ENCODE measurements at places on chromosomes 1 and 21.

DNA sequence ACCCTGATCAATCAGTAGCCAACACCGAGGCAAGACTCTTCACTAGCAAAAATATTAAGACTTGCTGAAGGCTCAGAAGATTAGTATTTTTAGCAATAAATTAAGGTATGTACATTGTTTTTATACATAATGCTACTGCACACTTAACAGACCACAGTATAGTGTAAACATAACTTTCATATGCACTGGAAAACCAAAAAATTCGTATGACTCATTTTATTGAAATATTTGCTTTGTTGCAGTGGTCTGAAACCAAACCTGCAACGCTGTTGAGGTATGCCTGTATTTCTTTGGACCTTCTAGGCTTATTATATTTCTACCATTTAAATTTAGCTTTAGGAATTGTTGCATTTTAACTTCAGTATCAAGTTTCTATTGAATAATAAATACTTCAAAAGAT lies 65.8 kb upstream of the BCL9 start:
- DNase-seq: no peak

DNA sequence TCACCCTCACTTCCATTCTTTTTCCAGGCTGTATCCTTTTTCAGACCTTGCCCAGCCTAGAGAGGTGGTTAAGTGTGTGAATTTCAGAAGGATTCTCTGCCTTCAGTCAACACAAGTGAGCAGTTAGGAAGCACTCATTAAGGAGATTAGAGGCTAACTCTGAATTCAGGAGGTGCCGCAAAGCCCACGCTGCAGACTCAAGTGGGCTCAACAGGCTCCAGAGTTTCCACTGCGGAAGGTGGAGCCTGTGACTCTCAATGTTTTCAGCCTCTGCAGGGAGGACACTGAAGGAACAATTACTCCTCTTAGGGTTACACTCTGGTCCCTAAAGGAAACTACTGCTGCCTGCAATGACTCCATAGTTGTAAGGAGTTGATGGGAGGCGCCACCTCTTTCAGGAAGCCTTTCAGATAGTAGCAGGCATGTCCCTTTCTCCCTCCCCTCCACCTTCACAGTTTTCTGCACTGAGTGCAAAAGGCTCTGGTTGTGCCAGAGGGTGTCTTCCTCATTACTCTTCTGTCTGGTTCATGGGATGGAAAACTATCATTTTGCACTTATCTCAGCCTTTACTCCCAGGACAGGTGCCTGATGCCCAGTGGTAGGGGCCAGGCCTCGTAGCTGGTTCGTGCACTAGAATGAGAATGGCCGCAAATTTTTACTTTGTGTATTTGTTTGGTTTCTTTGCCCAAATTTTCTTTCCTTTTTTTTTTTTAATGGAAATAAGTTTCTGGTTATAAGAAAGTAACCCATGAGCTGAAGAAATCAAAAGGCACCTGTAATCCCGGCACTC lies 55.2 kb upstream of the SELENON start:
- no peak for DNase-seq

DNA sequence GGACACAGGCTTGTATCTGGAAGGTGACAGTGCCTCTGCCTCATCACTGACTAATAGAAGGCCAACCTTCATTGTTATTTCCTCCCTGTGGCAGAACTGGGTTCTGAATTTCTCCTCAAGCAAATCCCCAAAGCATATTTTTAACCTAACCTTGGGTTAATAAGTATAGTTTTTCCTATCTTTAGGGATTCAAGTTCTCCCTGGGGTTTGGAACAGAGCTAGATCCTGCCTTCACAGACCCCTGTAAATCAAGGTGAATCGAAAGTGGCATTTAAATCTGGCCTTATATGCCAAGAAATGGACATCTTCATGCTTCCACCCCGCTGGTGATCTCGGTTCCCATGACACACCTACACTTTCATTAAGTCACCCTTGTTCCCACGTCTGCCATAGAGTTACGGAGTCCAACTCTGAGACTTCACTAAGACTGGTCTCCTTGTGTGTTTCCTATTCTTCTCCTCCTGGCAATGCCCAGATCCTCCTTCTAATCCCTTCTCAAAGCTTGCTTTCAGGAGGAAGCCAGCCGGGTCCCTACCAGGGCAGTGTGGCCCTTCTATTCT lies 4.3 kb upstream of the CHI3L2 start:
- no peak for DNase-seq

GRCh38 chr21:14850394-14850793 lies 214.4 kb downstream of the NRIP1 start:
- DNase-seq: no peak

GRCh38 chr21:41647806-41648561 lies 118.9 kb downstream of the RIPK4 start:
- no peak for DNase-seq

DNA sequence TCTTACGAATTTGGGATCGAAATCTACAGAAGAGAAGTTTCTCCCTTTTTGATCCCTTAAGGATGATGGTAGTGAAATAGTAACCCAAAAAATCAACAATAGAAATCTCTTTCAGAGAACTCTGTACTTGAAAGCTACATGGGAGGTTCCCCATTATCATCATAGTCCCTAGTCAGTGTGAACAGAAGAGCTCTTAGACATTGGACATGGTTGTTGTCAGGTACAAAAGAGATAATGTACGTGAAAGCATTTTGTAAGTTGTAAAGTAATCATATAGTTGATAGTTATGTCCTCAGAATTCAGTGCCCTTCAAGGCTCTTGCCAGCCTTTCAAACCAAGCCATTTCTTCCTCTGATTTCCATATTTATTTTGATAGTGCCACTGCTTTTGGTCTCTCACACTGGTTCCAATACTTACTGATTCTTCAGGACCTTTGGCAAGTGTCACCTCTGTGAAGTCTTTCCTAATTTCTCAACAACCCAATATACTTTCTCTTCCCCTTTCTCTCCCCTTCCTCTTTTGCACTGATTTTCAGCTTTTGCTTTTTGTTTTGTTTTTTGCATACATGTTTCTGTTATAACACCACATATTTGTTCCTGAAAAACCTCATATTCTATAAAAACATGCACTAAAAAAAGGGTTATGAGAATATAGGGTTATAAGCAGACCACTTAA lies 22.4 kb downstream of the VPS45 start:
- DNase-seq: no peak

- DNase-seq: no peak
These were observed 377.8 kb downstream of the USH2A start for GRCh38 chr1:216045400-216045799.

- DNase-seq: no peak
These were observed 57.8 kb downstream of the EPB41 start for GRCh38 chr1:28971980-28972771.

GRCh38 chr1:6365047-6365446 lies 28.5 kb downstream of the ACOT7 start:
- no peak for DNase-seq

GRCh38 chr1:99672530-99673213 lies 26.8 kb downstream of the PALMD start:
- DNase-seq: no peak

- DNase-seq: no peak
These were observed 55.5 kb upstream of the TRIM67 start for GRCh38 chr1:231106347-231106746.

DNA sequence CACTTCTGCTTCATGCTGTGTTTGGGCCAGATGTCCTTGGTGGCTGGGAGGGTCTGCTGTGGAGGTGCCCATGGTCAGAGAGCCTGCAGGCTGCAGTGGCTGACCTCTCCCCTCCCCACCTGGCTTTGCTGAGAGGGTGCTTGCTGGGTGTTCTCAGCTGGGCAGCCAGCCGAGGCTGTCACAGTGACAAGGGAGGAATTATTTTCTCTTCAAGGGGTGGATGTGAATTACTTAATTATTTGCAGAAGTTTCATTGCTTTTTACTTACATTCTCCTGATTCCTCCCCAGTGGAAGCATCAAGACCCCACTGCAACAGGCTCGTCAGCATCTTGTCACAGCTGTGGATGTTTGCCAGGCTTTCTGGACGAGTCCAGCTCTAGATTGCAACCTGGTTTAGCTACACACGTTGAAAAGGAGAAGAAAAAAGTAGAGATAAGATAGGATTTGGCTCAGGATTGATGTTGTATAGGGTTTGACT lies 70.3 kb downstream of the GALNT2 start:
- DNase-seq: no peak

GRCh38 chr1:44947063-44947773 lies 39.2 kb downstream of the EIF2B3 start:
- DNase-seq: no peak

GRCh38 chr1:18072066-18072465 lies 35.5 kb upstream of the IGSF21 start:
- no peak for DNase-seq

DNA sequence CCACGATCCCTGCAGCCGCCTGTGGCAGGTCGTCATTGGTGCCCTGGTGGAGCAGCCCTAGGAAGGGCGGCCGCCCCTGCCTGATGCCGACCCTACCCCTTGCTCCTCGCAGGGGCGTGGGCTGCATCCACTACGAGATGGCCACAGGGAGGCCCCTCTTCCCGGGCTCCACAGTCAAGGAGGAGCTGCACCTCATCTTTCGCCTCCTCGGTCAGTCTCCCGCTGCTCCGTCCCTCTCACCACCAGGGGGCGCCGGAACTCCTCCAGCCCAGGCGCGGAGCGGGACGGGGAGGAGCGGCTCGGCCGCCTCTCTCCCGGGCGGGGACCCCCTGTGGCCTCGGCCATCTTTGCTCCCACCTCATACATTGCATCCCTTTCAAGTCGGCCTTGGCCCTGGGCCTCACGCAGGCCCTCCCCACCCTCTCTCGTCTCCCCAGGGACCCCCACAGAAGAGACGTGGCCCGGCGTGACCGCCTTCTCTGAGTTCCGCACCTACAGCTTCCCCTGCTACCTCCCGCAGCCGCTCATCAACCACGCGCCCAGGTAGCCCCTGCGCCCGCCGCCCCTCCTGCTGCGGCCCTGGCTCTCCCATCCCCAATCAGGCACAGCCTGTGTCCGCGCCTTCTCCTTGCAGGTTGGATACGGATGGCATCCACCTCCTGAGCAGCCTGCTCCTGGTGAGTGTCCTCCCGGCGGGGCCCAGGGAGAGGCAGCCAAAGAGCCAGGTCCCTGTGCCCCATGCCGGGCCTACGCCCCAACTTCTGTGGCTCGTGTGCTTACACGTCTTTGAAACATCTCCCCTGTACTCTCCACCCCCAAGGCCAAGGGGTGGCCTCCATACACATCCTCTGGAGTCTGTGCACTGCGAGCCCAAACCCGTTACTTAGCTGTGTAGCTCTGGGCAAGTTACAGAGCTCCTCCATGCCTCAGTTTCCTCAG lies 24.7 kb downstream of the CDK18 start:
- DNase-seq: peak; percentile 66

GRCh38 chr1:5659606-5660005 lies 332.6 kb downstream of the NPHP4 start:
- DNase-seq: no peak

DNA sequence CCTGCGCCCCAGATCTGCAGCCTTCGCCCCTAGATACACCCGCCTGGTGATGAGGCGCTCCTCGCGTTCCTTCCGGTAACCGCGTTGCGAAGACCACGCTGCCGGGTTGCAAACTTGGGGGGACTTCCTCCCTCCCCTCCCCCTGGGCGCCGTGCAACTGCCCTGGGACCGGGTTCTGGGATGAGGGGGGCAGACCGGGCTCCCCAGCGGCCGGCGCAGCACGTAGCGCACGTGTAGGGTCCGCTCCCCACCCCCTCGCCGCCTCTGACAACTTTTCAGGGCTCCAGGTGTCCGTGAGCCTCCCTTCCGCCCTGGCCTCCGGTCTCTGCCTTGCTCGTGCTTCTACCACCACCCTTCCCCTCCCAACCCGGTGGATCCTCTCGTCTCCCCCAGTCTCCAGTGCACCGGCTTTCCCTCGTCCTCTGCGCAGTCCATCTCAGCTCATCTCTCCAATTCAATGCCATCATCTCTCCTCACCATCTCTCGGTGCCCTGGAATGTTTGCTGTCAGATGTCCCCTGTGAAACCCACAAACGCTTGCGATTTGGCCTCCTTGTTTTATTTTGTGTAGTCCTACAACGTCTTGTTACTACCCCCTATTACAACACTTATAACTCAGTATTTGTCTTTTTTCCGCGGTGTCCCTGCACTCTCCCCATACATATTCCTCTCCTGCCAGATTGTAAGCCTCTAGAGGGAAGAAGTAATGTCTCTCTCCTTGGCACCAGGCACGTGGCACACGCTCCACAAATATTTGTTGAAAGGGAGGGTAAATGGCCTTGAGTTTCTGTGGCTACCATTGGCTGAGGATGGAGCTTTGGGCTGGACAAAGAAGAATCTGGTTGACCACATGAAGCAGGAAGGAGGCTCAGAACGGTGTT lies 782 bp downstream of the PCAT6 start:
- peak; percentile 24 for DNase-seq

DNA sequence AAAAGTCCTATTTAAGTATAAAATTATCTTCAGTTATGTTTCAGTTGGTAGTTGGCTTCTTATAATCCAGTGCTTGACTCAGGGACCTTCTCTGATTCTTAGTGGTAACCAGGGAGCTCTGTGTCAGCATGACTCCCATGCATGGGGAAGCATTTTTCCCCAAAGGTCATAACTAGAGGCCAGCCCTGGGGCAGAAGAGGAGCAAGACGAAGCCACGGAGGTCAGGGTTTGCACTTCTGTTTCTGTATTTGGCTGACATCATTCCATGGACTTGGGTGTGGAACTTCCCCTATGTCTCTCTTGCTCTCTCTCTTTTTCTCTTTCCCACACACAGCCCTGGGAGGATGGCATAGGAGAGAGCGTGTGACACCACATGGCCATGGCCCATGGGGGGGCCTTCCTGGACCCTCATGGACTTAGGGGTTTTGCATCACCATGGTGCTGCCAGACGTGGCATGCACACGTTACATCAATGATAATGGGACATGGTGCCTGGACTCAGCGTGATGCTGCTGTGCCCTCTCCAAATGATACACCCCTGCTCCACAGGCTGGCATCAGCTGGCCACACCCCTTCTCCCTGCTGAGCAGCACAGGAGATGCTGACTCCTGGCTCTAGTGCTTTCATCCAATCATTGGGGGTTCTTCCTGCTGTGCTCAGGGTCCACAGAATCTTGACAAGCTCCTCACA lies 260.5 kb downstream of the KCNJ6 start:
- no peak for DNase-seq

DNA sequence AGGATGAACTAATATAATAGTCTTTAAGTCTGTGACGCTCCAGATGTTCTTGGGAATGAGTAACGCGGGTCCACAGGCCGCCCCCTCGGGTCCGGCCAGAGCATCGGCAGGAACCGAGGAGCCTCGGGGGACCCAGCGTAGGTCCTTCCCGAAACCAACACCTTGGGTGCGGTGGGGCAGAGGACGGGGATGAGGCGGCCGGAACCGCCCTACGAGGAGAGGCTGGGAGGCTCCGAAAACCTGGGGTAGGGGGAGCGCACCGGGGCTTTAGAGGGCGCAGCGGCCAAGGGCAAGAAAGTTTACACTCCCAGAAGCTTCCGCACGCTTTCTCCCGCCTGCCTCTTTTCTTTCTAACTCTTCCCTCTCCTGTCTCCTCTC lies 7.1 kb downstream of the DMRTA2 start:
- DNase-seq: no peak

- DNase-seq: no peak
These were observed 32.8 kb downstream of the ELK4 start for GRCh38 chr1:205598841-205599668.

DNA sequence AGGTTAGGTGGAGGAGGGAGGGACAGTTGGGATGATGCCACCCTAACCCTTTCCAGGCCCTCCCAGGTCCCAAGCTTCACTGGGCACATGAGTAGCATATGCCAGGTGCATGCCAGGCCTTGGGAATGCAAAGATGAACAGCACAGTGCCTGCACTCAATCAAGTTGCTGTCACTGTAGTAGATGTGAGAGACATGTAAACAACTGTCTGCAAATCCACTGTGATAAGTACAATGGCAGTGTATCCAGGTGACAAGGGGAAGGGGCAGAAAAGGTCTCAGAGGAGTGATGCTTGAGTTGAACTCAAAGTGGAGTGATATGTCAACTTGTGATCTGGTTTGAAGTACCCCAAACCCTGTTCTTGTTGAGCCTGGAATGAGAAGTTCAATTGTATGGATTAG lies 49.5 kb upstream of the LRRN2 start:
- DNase-seq: no peak

All from activated effector memory CD4-positive, alpha-beta T cell treated with Interleukin-2 at 50 U/mL for 16 hours (primary cell).